GM23338 (cell line): ENCODE measurements at places on chromosomes 7 and 10.

DNA sequence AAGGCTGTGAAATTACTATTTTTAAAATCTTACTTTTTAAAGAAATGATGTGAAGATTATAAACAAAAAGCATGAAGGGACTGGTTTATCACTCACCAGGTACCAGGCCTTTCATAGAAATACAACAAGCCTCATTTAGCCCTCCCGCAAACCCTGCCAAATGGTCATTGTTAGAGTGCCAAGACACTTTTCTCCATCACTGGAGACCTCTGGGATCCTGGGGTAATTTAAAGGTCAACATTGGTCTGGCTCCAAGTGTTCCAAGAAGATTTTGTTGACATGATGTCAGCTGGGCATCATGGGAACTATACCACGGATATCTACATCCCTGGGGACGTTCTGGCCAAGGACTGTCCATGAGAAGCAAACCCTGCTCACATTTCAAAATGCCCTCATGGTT, 138.0 kb upstream of the FRMD4A start:
- no peaks in the 10 kb centered on the region for H3K4me1 ChIP-seq
- no peak overlapping the region for H3K4me3 ChIP-seq
- no peaks in the 10 kb centered on the region for H3K27me3 ChIP-seq

- H3K27me3 ChIP-seq: no peaks in the 10 kb centered on the region
- H3K27ac ChIP-seq: no peak overlapping the region
- H3K36me3 ChIP-seq: no peaks in the 10 kb centered on the region
These were observed 111.0 kb downstream of the CDK6 start for GRCh38 chr7:92725161-92725925.

- H3K36me3 ChIP-seq: no peaks in the 10 kb centered on the region
- no peaks in the 10 kb centered on the region for H3K27me3 ChIP-seq
- H3K4me3 ChIP-seq: no peak overlapping the region
- H3K4me1 ChIP-seq: no peaks in the 10 kb centered on the region
- DNase-seq: no peak
These were observed 67.1 kb downstream of the LSMEM1 start for GRCh38 chr7:112547916-112548315.

GRCh38 chr10:132187430-132188138, 836 bp downstream of the DPYSL4 start:
- DNase-seq: peak; percentile 53
- H3K27me3 ChIP-seq: peaks cover 43% of the 10 kb centered on the region
- H3K27ac ChIP-seq: no peak overlapping the region
- H3K4me3 ChIP-seq: peak overlapping the region; percentile 79

DNA sequence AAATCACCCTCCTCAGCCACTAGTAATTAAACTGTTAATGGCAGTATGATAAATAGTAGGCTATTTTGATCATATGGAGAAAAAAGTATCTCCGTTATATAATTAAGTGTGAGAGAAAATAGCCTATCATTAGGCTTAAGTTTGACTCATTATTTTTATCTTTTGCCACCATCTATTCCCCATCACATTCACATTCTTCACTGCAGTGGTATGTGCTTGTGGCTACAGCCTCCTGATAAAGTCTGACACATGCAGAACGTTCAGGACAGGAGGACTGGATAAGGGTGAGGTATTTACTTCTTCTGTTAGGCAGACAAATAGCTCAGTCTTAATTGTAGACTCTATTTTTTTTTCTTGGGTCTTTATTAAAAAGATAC, 5.8 kb downstream of the NEBL start:
- no peak overlapping the region for H3K4me3 ChIP-seq
- no peaks in the 10 kb centered on the region for H3K27me3 ChIP-seq
- no peak overlapping the region for H3K27ac ChIP-seq

DNA sequence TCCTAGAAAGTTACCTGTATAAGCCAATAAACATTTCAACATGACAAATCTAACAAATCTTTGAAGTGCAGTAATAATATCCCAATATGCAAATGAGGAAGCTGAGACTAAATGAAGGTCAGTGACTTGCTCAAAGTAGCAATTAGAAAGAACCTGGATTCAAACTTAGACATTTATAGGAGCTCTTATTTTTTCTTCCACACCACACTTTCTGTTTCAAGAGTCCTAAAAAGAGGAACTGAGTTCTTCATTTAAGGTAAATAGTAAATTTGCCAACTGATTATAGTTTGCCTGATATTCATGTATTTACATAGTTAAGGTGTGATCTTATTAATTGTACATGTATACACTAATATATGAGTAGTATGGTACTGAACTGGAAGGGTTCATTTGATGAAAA, 44.0 kb downstream of the KLHDC10 start:
- DNase-seq: no peak
- no peak overlapping the region for H3K27ac ChIP-seq
- H3K4me3 ChIP-seq: no peak overlapping the region

GRCh38 chr7:120996988-120997345, 8.5 kb downstream of the CPED1 start:
- DNase-seq: no peak
- H3K4me3 ChIP-seq: no peak overlapping the region
- H3K4me1 ChIP-seq: no peaks in the 10 kb centered on the region

GRCh38 chr10:91190876-91191583, 29.4 kb upstream of the PCGF5 start:
- no peaks in the 10 kb centered on the region for H3K27me3 ChIP-seq
- DNase-seq: no peak
- no peaks in the 10 kb centered on the region for H3K36me3 ChIP-seq

DNA sequence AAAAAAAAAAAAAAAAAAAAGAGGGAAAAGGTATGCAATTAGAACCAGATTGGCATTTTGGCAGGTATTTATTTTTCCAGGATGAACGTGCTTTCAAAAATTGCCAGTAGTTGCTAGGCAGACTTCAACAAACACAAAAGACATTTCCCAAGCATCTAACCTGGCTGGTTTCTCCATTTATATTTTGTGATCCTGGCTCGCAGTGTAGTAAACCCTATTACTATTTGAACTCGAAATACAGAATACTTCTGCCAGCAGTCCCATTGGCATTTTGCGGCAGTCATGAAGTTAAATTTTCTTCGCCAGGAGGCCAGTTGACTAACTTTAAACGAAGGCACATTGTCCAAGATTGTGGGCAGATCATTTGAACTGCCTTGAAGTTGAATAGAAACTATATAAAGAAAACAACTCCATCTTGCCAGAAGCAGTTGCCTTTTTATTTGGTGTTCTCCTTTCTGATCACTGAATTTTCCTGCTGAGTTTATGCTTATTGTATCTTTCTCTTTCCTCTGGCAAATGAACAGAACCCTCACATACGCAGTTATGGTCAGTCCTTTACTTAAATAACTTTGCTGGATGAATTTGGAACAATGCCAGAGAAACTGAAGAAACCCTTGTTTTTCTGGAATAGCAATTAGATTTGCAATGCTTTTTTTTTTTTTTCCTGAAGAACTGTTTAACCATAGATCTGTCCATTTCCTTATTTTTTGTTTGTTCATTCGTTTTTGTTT, 132.9 kb downstream of the BICC1 start:
- H3K4me1 ChIP-seq: peaks cover 5% of the 10 kb centered on the region; the same call in 1 of the 2 replicates
- no peaks in the 10 kb centered on the region for H3K36me3 ChIP-seq
- DNase-seq: no peak
- no peaks in the 10 kb centered on the region for H3K27me3 ChIP-seq
- no peak overlapping the region for H3K4me3 ChIP-seq

GRCh38 chr10:52644373-52645186, 128.0 kb downstream of the MBL2 start:
- no peaks in the 10 kb centered on the region for H3K36me3 ChIP-seq
- H3K4me1 ChIP-seq: no peaks in the 10 kb centered on the region
- H3K27me3 ChIP-seq: no peaks in the 10 kb centered on the region
- H3K27ac ChIP-seq: no peak overlapping the region

- no peak overlapping the region for H3K27ac ChIP-seq
- H3K36me3 ChIP-seq: no peaks in the 10 kb centered on the region
- H3K27me3 ChIP-seq: no peaks in the 10 kb centered on the region
- no peak for DNase-seq
These were observed 52.7 kb upstream of the INPP5A start for GRCh38 chr10:132484922-132485321.

DNA sequence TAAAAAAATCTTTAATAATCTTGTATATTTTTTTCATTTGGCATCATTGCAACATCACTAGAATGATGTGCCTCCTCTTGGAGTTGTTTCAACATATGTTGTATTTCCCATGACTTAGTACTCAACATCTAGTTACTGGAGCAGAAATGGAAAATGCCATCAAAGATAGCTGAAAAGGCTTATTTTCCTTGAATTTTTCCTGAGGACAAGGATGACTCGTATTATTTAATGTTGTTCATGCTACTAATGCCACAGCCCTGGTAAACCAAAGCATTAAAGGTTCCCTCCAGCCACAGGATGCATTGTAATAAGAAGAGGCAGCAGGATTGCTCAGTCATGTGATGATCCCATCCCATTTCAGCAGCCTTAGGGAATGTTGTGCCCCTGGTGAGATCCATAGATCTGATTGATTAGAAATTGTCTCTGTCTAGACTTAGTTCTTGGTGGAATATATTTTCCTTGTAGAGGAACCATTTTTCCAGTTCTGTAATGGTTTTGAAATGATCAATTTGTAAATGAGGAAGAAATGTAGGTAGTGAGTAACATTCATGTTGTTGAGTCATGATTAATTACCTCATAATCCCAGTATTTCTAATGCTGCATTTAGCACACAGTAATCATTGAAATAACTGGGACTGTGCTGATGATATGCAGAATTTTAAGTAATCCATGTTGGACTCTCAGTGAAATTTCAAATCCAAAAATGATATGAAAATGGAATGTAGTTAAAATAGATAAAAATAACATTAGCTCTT, 91.3 kb upstream of the SMIM30 start:
- no peak overlapping the region for H3K27ac ChIP-seq
- H3K4me1 ChIP-seq: no peaks in the 10 kb centered on the region
- DNase-seq: peak; percentile 9
- H3K36me3 ChIP-seq: no peaks in the 10 kb centered on the region
- H3K27me3 ChIP-seq: no peaks in the 10 kb centered on the region

- H3K4me3 ChIP-seq: no peak overlapping the region
- no peak overlapping the region for H3K27ac ChIP-seq
- no peaks in the 10 kb centered on the region for H3K4me1 ChIP-seq
- no peaks in the 10 kb centered on the region for H3K36me3 ChIP-seq
- no peak for DNase-seq
These were observed 372.2 kb downstream of the EXOC4 start for GRCh38 chr7:133625046-133625445.

- H3K4me3 ChIP-seq: no peak overlapping the region
- DNase-seq: no peak
- H3K27me3 ChIP-seq: no peaks in the 10 kb centered on the region
- H3K4me1 ChIP-seq: no peaks in the 10 kb centered on the region
- H3K36me3 ChIP-seq: no peaks in the 10 kb centered on the region
These were observed 46.1 kb downstream of the MPP7 start for GRCh38 chr10:28256776-28257175.

DNA sequence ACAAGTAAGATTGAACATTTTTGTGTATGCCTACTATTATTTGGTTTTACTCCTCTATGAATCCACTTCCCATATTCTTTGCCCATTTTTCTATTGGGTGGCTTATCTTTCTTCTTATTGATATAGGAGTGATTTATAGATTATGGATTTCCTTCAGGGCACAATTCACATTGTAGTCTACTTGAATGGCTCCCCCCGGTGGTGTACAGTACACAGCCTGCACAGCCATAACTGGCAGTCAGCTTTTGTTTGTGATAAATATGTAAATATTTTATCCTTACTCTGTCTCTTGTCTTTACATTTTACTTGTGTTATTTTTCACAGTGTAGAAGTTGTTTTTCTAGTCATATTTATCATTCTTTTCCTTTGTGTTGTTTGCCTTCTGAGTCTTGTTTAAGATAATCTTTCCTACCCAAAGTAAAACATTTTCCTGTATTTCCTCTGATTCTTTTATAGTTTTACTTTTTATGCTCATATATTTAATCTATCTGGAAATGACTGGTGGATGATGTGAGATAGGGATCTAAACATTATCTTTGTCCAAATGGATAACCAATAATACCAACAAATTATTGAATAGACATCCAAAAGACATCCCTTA, 23.9 kb upstream of the CALD1 start:
- no peak for DNase-seq
- no peak overlapping the region for H3K4me3 ChIP-seq
- H3K4me1 ChIP-seq: no peaks in the 10 kb centered on the region
- no peak overlapping the region for H3K27ac ChIP-seq
- no peaks in the 10 kb centered on the region for H3K36me3 ChIP-seq

DNA sequence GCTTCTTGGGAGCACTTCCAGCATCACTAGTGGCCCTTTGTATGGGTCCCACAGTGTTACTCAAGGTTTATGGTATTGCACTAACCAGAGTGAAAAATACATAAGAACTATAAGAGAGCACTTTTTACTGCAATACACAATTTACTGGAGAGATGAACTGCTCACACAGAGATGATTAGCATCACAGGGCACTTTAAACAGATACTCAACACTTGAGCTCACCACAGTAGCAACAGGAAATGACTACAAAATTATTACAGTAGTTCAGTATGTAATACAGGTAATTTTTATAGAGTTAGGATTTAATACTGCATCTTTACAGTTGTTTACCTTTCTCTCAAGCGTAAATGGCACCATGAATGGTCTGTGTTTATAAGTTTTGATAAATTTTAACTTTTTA, 68.2 kb upstream of the CDK1 start:
- H3K27ac ChIP-seq: no peak overlapping the region
- H3K27me3 ChIP-seq: no peaks in the 10 kb centered on the region
- H3K4me3 ChIP-seq: no peak overlapping the region

DNA sequence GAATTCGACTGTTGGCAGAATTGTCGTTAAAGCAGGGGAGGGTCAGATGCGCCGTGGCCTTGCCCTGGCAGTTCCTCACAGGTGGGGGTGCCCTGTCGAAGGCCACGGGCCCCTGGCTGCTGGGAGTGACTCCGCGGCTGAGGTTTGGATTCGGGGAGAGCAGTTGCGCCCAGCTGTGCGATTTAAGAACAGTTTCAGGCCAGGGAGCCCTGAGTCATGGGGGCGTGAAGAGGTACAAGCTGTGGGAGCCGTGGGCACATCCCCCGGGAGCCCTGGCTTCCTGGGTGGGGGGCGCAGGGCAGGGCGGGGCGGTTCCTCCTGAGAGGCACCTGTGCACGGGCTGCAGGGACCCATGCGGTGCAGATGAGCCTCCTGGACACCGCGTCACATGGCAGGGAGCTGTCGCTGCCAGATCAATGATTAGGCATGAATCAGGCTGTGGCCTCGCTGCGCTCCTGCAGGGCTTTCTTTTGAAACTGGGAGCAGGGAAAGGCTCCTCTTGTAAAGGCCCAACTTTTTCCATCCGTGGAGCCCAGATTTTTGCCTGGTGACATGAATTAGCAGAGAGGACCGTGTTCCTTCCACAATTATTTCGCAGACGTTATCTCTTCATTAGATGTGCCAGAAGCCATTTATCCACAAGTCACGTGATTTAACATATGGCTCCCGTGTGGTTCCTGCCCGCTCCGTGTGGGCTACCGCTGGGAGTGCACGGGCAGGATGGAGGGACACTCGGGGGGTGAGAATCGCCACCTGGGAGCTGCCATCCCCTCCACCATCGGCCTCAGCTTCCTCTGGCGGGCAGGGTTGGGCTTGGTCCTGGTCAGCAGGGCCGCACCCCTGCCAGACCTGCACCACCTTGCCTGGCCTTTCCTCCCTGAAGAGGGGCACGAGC, 918 bp downstream of the PWWP2B start:
- no peak overlapping the region for H3K27ac ChIP-seq
- peaks cover 7% of the 10 kb centered on the region; the same call in 1 of the 2 replicates for H3K4me1 ChIP-seq
- H3K4me3 ChIP-seq: peak overlapping the region; percentile 58
- DNase-seq: peak; percentile 54
- H3K36me3 ChIP-seq: no peaks in the 10 kb centered on the region
